Frontal cortex (tissue), 4 donors: ENCODE measurements at places on chromosomes 5 and 9. TPM values are rescaled to one million over a fixed set of nuclear protein-coding genes. Genes with fewer than 3 reads are reported as not detected.

The SPINK6 gene
- total RNA-seq, result not detected

The CATSPER3 gene
- 0.82 TPM for total RNA-seq

The ARL14EPL gene
- total RNA-seq, result not detected

GRCh38 chr9:124384846-124385245 is 30.4 kb downstream of the PSMB7 start:
- DNase-seq, result no peak

The PAIP1 gene
- 221 TPM for total RNA-seq

GRCh38 chr9:7871977-7872730 is 72.6 kb upstream of the DMAC1 start:
- DNase-seq, result no peak

The CDHR2 gene
- under 0.01 TPM for total RNA-seq

GRCh38 chr9:122179690-122180074 is 20.0 kb downstream of the MORN5 start:
- DNase-seq, result no peak

DNA sequence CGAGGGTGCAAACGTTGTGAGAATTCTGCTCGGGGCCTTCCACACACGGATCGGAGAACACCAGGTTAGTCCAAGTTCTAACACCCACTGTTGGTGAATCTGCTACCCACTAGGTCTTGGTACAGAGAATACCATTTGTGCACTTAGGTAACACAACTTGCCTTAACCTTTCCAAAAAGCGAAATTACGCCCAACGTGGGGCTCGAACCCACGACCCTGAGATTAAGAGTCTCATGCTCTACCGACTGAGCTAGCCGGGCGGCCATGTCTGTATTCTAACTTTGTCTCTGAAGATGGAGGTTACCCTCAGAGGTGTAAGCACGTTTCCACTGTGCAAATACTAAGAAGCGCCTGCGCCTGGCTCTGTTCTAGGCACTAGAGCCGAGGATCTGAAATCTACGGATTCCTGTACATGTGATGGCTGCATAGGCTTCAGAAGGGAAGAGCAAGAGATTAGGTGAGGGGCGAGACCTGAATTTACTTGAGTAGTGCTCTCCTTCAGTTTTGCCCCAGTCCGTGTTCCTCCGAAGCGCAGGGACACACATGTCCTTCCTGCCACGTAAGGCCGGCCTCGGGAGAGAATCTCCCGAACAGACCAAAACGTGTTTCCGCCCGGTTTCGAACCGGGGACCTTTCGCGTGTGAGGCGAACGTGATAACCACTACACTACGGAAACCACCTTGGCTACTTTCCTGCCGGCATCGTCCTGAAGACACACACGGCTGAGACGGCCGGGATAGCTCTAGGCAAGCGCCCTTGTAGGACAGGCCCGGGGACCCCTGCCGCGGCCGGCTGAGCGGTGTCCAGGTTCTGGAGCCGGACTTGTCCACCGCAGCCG is 1.1 kb upstream of the TRIM41 start:
- DNase-seq, result peak; percentile 71

The FCN2 gene
- not detected for total RNA-seq

DNA sequence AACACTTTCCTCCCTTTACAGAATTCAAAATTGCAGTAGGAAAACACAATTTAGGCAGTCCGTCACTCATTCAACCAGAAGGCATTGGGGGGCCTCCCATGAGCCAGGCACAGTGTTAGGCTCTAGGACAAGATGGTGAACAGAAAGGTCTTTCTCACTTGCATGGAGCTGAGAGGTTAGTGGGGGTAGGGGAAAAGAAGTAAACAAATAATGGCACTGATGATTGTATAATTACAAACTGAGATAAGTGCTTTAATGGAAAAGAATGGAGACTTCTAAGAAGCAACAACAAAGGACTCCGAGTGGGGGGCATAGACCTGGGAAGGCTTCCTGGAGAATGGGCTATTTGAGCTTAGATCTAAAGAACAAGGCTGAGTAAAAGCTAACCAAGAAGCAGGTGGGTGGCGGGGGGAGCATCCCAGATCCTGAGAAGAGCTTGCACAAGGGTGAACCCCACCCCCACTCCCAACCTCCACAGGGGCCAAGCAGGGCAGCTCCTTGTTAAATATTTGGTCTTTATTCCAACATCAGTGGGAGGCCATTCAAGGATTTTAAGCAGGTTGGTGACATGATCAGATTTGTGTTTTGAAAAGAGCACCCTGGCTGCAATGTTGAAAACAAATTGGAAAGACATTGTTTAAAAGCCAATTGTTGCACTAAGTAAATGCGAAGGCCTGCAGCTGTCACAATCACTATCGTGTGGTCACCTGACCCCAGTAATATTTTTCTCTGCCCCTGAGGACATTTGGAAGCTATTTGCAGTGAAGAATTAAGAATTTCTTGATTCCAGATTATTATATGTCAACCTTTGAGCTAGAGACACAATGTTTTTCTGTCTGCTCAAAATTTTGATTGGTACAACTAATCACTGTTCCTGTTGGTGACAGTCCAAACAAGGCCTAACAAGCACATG is 73.9 kb upstream of the EFNA5 start:
- no peak for DNase-seq

- no peak for DNase-seq
Observed at GRCh38 chr9:37986771-37987258, 82.2 kb downstream of the SHB start.

The PCDHB10 gene
- total RNA-seq, result 13.9 TPM

DNA sequence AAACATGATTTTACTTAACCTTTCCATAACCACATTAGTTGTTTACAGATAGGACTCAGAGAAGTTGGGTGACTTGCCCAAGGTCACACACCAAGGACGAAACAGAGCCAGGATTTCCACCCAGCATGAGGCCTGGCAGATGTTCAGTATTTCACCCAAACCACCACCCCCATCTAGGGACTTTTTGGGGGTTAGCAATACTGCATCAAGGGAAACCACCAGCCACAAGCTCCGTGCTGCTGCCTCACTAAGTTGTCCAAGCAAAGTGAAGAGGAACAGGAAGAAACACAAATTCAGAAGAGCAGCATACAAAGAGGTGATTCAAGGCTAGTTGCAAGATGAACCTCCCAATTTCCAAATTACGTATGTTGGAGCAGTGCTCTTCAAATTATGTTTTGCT is 219.6 kb upstream of the RORB start:
- no peak for DNase-seq

DNA sequence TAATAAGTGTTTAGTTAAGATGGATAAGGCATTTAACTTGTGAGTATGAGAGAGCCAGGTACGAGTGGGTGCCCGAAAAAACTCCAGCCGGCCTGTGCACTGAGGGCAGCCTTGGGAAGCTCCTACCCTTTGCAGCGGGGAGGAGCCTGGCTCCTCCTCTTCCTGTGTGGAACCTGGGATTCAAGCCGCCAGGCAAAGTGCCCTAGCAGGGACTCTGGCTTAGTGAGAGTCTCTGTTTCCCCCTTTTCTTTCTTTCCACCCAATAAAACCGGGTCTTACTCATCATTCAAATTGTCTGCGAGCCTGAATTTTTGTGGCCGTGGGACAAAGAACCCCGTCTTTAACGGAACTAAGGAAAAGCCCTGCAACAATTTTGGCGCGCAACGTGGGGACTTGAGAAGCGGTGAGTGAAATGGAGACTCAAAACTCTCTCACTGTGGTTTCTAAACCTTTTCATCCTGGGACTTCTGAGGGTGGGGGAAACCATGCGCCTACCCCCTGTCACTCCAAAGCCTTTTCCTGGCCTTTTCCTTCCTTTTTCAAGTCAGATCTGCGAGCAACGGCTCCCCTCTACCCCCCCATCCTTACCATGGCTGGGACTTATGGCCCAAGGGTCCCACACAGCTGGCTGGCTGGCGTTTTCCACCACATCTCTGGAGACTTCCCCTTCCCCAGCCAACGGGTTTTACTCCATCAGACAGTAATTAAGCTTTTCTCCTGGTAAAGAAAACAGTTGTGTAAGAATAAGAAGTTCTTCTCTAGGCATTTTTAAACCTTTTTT is 535.7 kb upstream of the ACO1 start:
- DNase-seq, result no peak

DNA sequence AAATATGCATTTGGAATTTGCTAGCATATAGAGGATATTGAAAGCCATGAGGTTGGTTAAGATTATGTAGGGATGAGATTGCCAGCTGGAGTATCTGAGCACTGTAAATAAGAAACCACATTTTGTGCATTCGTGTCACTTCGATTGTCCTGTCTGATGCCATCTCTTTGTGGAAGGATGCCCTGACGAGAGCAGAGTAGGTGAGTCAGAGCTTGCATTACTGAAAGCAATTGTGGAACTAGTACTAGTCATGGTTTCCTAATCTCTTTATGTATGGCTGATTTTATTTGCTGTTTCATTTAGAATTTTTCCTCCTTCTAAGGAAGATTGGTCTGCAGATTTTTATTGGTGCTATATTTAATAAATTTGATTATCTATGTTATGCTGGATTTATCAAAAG is 14.5 kb upstream of the TAS2R1 start:
- DNase-seq, result no peak

GRCh38 chr9:14278291-14278721 is 35.6 kb downstream of the NFIB start:
- DNase-seq, result no peak

The CCNO gene
- total RNA-seq, result not detected

GRCh38 chr9:123036893-123037545 is 3.6 kb downstream of the GPR21 start:
- no peak for DNase-seq

DNA sequence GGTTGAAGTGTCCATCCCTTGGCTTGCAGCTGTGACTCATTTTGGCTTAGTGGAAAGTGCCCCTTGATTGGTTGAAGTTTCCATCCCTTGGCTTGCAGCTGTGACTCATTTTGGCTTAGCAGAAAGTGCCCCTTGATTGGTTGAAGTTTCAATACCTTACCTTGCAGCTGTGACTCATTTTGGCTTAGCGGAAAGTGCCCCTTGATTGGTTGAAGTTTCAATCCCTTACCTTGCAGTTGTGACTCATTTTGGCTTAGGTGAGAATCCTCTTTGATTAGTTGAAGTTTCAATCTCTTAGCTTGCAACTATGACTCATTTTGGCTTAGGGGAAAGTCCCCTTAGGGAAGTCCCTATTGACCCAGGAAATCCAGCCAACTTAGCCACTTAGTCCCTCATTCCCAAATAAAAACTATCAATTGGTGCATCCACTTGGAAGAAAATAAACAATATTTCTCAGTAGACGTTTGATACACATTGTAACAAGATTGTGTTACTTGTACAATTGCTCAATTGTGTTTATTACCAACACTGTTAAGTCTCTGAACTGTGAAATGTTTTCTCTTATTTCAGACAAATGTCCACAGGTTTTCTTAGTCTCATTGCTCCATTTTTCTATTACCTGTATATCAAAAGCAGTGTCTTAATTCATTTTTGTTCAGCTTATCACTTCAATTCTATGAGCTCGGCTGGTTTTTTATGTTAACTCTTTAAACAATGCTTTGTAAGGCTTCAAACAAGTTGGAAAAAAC is 2308.8 kb upstream of the ACO1 start:
- DNase-seq, result no peak

GRCh38 chr5:36452424-36453006 is 150.8 kb upstream of the RANBP3L start:
- DNase-seq, result no peak

DNA sequence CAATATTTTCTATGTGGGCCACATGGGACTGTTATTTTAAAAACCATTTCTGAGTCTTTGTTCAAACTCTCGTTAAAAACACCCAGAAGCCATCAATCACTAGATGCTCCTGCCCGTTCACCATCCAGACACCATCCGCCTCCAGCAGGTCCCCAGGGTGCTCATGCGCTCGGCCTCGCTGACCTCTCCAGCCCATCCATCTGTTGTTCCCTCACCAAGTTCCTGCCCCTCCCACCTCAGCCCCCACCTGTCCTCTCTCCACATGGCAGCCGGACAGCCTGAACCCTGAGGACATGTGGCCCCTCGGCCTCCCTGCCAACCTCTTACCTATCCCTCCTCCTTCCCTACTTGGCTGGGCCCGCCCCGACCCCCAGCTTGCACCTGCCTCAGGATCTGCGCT is 31.6 kb downstream of the NSUN2 start:
- DNase-seq, result no peak

- no peak for DNase-seq
Observed at GRCh38 chr5:73317523-73317922, 131.1 kb downstream of the FOXD1 start.

The TRMT10B gene
- 3.7 TPM for total RNA-seq

DNA sequence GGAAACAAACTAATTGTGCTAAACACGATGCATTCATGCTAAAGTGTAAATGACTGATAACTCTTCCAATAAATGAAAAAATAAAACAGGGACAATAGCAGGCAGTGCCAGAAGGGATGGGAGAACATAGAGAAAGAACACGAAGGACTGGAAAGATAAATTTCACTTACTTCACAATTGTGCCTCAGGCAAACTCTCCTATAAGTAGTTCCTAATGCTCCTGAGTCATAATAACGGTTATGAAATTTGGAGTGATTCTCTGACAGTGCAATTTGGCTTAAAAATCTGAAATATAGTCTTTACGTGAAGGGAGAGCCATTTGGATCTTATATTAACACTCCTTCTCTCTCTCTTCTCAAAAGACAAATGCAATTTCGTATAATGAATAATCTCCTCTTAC is 2218.5 kb downstream of the MAT2B start:
- no peak for DNase-seq

The LPAR1 gene
- 24.5 TPM for total RNA-seq

DNA sequence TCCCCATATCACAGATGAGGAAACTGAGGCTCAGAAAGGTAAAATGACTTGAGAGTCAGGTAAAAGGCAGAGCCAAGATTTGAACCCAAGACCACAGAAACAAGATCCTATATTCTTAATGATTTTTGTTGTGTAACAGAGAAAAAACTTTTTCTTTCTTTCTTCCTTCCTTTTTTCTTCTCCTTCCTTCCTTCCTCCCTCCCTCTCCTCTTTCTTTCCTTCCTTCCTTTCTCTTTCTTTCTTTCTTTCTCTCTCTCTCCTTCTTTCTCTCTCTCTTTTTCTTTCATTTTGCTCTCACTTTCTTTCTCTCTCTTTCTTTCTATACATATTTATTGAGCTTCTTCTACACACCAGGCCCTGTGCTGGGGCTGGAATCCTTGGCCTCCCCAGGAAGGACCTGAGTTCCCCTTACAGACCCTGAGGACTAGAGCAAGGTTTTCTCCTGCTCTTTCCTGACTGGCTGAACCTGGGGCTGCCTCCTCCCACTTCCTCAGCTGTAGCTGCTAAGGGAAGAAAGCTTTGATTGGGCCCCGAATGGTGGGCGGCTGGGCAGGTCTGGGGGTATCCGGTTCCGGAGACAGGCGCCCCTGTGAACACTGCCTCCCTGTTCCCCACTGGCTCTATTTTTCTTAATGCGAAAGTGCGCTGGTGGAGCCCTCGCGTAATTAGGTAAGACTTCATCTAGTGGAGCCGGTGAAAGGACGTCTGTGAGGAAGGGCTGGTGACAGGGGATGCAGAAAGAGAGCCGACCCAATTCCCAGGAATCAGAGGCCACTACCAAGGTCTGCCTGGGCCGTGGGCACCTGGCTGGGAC is 27.4 kb upstream of the KIF12 start:
- no peak for DNase-seq

The C1QTNF2 gene
- total RNA-seq, result 2.0 TPM

The PLAC8L1 gene
- 0.82 TPM for total RNA-seq

The STOML2 gene
- 55.4 TPM for total RNA-seq

The JAKMIP2 gene
- 56.3 TPM for total RNA-seq

DNA sequence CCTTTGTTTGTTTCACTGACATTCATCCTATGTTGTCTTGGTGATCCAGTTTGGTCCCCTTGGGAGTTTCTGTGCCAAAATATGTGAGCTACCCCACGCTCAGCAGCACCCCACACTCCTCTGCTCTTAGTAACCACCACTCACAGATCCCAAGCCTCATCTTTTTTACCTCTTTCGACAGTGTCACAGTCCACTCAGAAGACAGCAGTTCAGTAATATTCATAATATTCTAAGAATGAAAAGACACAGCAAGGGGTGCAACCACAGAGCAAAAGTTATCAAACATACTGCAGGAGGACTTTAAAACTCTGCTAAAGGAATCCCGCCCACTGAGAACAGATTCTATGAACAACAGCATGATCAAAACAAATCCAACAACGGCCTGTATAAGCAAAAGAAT is 28.2 kb downstream of the RNF130 start:
- no peak for DNase-seq
